ENCODE measurements at places on chromosomes 13 and 19.
A peak's percentile ranks its signal among the peaks of the same experiment; 100 is the strongest.

- DNase-seq, result no peak
Measured at GRCh38 chr13:110018009-110018408, 231.6 kb upstream of the IRS2 start.

GRCh38 chr19:30222428-30222873, 149.7 kb upstream of the ZNF536 start:
- no peak for DNase-seq

GRCh38 chr19:33456076-33456844, 65.3 kb downstream of the PEPD start:
- no peak for DNase-seq

DNA sequence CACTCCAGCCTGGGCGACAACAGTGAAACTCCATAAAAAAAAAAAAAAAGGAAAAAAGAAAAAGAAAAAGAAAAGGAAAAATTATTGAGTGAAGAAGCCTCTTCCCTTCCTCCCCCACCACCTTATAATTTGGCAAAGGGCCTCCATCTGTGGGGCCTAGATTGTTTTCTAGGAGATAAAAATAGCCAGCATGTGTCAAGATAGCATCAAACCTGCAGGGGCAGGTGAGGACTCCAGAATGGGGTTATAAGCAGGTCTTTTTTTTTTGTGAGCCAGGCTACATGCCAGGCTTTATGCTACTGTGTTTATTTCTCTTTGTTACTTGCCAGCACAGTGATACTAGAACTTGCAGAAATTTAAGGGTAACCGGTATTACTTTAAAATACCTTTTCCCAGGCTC, 11.7 kb upstream of the TRIM13 start:
- DNase-seq, result no peak

- no peak for DNase-seq
Measured at GRCh38 chr13:28401303-28402056, 93.4 kb downstream of the FLT1 start.

GRCh38 chr19:8473648-8474476, 28.6 kb downstream of the PRAM1 start:
- no peak for DNase-seq

- DNase-seq, result no peak
Measured at GRCh38 chr13:46761866-46762265, 35.1 kb downstream of the ESD start.

- no peak for DNase-seq
Measured at GRCh38 chr19:15253061-15253460, 20.8 kb upstream of the EPHX3 start.

DNA sequence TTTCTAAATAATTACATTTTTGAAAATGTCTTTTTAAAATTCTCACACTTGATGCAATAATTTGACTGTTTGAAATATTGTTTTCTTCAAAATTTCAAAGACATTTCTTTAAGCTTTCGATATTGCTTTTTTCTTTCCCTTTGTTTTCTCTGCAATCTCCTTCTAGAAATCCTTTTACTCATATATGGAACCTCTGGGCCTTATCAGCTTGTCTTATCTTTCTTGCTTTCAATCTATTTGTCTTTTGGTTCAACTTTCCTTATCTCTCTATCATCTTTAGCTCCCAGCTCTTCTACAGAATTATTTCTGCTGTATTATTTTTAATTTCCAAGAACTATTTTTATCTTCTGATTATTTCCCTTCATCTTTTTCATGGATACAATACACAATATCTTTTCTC, 80.7 kb upstream of the DIAPH3 start:
- DNase-seq, result no peak

DNA sequence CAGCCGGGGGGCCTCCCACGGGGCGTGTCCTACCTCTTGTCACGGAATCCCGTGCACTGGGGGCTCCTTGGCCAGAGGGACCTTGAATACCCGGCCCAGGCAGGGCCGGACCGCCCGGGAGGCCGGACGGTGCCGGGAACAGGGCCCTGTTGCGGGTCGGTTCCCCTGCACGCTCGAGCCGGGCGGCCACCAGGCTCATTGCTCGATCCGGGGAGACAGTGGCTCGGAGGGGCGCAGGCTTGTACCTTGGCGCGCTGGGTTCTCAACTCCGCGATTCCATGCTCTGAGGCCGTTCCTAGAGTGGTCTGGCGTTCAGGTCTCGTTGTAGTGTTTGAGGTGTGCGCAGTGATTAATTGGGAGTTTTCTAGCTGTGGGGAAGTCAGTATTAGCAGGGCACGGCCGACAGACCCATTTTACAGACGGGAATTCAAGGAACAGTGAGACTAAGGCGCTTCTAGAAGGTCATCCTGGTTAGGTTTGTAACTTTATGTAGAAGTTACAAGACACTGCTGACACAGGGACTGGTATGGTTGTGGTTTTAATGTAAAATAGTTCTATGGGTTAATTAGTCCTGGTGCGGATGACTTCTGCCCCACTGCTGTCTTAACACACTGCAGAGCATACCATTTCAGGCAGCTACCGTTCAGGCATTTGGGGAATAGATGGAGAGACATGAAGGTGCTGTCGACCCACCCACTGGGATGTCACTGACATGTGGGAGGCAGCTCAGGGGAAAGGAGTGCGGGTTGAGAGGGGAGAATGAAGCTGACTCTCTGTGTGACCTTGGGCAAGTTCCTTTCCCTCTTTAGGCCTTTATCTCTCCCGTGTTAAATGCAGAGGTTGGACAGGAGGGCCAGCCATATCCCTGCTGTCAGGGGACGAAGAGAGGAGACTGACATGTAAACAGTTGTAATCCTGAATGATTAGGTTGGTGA, 592 bp downstream of the CLPTM1 start:
- DNase-seq, result no peak

- no peak for DNase-seq
Measured at GRCh38 chr19:13404236-13404635, 102.0 kb downstream of the CACNA1A start.

GRCh38 chr13:74466864-74467263, 332.7 kb upstream of the KLF12 start:
- no peak for DNase-seq

DNA sequence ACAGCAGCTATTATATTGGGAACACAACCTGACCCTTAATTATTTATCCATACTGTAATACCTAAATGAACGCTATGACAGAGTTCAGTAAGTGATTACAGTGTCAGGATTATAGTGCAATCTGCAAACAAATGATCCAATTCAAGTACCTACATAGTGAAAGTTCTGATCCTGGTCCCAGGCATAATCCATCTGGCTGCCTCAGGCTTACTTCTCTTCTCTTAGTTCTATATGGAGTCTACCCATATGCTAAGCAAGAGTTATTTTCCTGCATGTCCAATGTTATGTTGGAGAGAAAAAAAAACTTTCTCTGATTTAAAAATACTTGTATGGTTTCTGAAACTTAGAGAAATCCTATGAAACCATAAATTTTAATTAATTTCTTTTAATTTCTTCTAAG, 1487.7 kb upstream of the SLC10A2 start:
- no peak for DNase-seq

DNA sequence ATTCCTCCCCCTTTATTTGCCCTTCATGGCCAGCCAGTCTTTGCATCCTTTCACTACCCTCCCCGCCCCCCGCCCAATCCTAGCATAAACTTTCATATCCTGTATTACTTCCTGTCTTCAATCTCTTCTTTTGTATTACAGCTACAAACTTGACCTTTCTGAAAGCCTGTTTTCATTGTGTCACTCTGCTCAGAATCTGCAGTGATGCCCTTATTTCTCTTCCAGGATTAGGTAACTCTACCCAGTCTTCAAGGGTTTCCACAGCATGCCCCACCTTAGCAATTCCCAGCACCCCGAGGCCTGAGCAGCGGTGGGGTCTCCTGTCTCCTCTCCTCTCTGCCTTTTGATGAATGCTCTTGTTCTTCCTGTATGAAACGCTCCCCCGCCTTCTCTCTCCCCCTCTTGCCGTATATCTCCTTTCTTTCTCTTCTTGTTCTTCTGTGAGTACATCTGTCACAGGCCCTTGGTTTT, 145.6 kb downstream of the SHISA2 start:
- DNase-seq, result no peak

GRCh38 chr19:48122421-48122820, 11.8 kb upstream of the PLA2G4C start:
- no peak for DNase-seq

DNA sequence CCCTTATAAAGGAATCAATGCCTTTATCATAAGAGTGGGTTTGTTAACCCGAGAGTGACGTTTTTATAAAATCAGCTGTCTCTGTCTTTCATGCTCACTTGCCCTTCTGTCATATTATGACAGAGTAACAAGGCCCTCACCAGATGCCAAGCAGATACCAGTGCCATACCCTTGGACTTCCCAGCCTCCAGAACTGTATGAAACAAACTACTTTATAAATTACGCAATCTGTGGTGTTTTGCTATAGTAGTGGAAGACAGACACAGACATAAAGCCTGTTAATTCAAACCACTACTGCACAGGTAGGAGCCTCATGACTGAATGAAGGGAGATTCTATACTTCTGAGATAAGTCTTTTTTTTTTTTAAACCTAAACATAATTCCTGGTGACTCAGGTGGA, 4.6 kb downstream of the VN1R1 start:
- no peak for DNase-seq

DNA sequence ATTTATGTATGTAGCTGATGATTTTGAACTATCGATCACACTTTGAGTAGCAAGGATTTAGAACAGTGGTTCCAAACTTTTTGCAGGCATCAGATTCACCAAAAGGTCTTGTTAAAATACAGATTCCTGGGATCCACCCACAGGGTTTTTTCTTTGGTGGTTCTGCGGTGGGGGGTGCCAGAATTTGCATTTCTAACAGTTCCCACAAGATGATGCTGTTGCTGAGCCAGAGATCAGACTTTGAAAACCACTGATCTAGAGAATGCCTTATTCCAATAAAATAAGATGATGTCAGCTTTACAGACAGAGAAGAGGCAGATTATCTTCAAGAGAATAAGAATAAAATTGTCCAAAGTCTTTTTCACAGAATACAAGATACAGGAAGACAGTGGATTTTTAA, 80.9 kb upstream of the SHISA2 start:
- no peak for DNase-seq

DNA sequence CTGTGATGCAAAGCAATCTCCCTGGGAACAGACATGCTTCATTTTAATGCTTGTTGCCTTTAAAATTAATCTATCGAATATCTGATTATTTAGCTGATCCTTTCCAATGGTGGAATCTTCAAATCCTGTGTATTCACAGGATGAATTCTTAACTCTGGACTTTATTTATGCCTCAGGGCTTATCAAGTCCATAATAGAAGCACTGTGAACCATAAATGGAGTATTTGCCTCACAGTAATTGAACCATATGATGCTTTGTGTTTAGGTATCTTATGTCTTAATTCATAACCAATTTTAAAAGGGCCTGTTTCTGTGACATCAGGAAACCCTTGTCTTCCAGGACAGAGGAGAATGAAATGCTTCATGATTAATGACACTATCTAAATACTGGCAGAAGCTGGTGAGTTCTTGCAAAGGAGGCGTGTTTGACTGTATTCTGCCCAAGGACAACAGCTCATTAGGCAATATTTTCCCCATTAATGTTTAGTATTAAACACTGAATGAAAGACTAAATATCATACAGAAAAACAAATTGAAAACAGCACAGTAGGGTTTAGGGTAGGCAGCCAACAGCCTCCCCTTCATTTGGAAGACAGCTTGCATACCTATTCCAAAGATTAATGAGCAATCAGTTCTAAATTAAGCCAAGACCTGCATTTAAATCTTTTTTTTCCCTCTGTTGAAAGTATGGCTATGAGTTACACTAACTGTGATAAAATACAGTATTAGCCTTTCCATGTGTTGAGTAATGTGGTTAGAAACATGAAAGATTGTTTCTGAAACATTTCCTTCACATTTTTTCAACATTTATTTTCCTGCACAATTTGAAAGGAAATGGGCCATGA, 709.4 kb downstream of the PCDH9 start:
- DNase-seq, result no peak

DNA sequence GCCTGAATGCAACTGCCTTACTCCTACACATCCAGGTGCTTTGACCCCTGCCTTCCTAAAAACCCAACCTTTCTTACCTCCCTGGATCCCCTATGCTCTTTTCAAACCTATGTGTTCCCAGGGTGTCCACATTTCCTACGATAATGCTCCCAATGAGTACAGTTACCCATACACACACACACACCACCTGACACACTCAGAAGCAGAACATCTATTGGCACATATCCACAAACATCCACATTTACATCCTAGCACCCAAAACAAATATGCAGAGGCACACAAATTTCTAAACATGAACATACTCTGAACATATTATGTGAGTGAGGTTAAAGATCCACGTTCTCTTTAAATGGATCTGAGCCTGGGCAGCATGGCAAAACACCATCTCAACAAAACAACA, 22.4 kb upstream of the PLAUR start:
- no peak for DNase-seq

DNA sequence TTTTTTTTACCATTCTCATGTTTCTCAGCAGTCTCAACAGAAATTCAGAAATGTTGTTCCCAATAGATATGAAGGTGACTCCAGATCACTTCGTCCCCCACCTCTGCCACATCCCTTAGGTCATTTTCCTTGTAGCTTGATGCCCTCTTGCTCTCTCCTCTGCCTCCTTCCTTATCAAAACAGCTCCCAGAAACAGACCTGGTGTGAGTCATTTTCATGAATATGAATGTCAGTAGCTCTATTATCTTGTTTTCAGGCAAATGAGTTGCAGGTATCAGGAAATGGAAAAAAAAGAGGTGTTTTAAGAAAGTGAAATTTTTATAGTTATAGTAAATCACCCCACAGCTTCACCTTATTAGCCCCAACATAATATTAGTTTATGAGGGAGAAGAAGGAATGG, 539.3 kb downstream of the SUCLA2 start:
- DNase-seq, result no peak

GRCh38 chr19:3065675-3066357, 3.5 kb upstream of the TLE5 start:
- no peak for DNase-seq

DNA sequence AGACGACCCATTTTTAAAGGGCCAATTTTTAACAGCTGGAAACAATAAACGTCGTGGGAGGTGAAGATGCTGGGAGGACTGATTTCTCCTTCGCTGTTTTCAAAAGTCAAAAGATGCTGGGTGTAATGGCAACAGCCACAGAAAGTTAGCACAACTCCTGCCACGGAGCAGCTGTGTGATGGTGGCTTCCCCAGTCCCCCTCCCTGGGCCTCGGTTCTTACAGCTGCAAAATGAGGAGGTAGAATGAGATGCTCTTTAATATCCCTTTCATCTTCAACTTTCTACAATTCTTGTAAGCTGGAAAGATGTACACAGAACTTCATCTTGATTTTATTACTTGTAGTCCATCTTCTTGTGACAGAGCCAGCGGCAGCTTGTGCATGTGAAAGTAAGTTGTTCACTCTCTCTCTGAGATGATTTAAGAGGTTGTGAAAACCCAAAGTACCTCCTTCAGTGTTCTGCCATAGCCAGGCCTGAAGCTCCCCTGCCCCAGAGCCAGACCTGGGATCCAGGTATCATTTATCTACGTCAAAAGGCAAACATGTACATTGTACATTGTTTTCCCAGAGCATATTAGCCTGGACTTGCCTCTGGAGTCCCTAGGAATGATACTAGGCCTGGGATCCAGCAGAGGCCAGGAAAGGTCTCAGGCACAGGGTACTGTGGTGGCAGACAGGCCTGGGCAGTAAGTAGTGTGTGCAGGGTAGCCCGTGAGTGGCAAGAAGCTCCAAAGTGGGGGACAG, 3.4 kb upstream of the UBE2L5 start:
- no peak for DNase-seq

GRCh38 chr19:38734426-38735256, 9.6 kb downstream of the CAPN12 start:
- DNase-seq, result peak; percentile 37

Measured in effector memory CD4-positive, alpha-beta T cell (primary cell).